SK-N-SH (cell line): ENCODE measurements at places on chromosomes 6 and 20. TPM values are rescaled to one million over a fixed set of nuclear protein-coding genes. Genes with fewer than 3 reads are reported as not detected.

- no peak for DNase-seq
Measured at GRCh38 chr6:155882527-155883333, 427.1 kb upstream of the NOX3 start.

GRCh38 chr20:17799575-17800227 lies 99.9 kb downstream of the BANF2 start:
- no peak for DNase-seq

- no peak for DNase-seq
Measured at GRCh38 chr6:3350252-3350796, 91.6 kb downstream of the PSMG4 start.

- peak; percentile 49 for DNase-seq
Measured at GRCh38 chr6:25601800-25602673, 50.0 kb upstream of the SCGN start.

- no peak for DNase-seq
Measured at GRCh38 chr20:57475388-57476083, 49.4 kb downstream of the CTCFL start.

DNA sequence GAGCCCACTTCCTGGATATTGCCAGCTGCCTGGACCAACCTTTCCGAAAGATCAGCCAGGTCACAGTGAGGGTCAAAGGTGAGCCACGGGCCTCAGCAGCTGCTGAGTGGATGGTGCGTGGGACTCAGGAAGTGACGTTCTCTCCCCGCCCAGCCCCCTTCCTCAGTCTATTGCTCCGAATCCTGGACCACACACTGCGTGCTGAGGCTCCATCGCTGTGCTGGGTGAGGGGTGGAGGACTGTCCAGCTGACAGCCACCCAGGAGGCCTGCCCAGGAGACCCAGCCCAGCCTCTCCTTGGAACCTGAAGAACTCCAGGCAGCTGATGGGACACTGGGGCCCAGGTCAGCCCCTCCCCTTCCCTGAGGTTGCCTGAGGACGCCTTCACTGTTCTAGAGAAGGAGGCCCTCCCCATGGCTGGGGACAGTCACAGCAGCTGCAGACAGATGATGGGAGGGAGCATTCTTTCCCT lies 94.4 kb upstream of the CD93 start:
- no peak for DNase-seq

DNA sequence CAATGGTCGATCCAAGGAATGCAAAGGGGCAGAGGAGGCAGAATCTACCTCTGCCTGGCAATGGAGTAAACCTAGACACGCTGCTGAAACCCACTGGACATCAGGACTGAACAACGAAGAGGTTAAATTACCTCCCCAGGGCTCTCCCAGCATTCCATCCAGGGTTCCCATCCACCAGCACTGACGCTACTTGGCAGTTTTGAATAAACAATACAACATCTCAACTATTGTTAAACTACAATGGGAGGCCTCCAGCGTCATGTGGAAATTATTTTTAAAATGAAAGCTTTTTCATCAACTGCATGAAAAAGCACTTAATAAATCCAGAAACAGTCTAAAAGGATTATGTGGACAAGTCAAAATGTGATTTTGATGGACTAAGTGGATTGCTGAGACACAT lies 96.8 kb upstream of the NHSL1 start:
- DNase-seq = no peak

- DNase-seq = peak; percentile 60
Measured at GRCh38 chr6:30544666-30545272, 11.5 kb downstream of the GNL1 start.

SNX21 gene
- polyA plus RNA-seq = 20.6 and 22.1 TPM in 2 replicates

SLPI gene
- not detected in 2 replicates for polyA plus RNA-seq

L3MBTL3 gene
- 12.6 and 13.6 TPM in 2 replicates for polyA plus RNA-seq

MDC1 gene
- 5.9 and 10.4 TPM in 2 replicates for polyA plus RNA-seq

PXMP4 gene
- polyA plus RNA-seq = 5.6 and 5.7 TPM in 2 replicates
